ENCODE measurements at places on chromosomes 11 and 22.
A peak's percentile ranks its signal among the peaks of the same experiment; 100 is the strongest.

- DNase-seq, result no peak
Observed at GRCh38 chr11:90113541-90113940, 20.9 kb upstream of the NAALAD2 start.

- no peak for DNase-seq
Observed at GRCh38 chr11:43419460-43419859, 60.7 kb downstream of the TTC17 start.

DNA sequence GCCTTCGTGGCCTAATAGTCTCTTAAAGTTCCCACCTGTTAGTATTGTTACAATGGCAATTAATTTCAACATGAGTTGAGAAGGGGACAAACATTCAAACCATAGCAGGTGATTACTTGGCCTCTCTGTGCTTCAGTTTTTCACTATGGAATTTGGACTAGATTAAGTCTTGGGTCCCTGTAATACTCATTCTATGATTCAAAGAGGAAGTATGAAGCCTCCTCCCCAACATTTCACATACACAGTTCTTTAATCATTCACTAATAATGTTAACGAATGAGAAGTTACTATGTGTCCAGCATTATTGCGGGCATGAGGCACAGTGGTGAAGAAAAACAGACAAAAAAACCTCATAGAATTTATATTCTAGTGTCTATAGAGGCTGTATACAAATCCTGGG is 19.9 kb upstream of the USP47 start:
- no peak for DNase-seq

DNA sequence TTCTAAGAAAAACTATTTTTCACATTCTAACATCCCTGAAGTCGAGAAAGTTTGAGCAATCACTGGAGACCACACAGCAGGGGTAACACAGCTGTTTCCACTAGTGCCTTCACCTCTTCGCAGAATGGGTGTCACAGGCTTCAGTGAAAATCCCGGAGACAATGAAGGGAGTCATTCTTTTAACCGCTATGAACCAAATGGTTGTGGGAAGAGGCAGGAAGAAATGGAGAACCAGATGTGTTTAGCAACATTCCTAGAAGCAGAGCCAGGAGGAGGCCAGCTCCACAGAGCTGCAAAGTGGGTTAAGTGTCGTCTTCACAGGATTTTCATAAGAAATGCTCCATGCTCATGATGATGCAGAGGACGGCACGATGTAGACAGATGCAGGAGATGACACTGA is 221.1 kb downstream of the LARGE1 start:
- no peak for DNase-seq

- DNase-seq, result no peak
Observed at GRCh38 chr11:96134602-96135001, 208.4 kb downstream of the MAML2 start.

GRCh38 chr11:94519478-94520084 is 7.3 kb downstream of the C11orf97 start:
- DNase-seq, result peak; percentile 6

- DNase-seq, result no peak
Observed at GRCh38 chr11:125167954-125168835, 3.6 kb downstream of the PKNOX2 start.

Measured in NCI-H2029 treated with DMSO at 0.1 percent for 48 hours (cell line).